ENCODE measurements at places on chromosomes 13 and 19. TPM values are rescaled to one million over a fixed set of nuclear protein-coding genes. Genes with fewer than 3 reads are reported as not detected.

DNA sequence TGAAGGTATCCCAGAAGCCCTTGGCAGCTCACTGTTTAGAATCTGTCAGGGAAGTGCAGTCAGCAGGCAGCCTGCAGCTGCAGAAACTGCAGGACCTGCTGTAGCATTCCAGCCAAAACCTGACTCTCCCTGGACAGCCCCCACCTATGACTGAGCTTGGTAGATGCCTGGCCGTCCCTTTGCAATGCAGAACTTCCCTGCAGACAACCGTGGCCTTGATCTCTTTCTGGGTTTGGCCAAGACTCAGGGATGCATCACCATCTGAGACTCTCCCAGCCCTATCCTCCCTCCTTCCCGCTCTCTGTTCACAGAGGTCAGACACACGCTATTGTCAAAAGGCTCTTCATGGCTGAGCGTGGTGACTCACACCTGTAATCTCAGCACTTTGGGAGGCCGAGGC lies 99.4 kb downstream of the ZNF557 start:
- no peak for DNase-seq

Gene ZFP14
- total RNA-seq: 2.6 TPM

DNA sequence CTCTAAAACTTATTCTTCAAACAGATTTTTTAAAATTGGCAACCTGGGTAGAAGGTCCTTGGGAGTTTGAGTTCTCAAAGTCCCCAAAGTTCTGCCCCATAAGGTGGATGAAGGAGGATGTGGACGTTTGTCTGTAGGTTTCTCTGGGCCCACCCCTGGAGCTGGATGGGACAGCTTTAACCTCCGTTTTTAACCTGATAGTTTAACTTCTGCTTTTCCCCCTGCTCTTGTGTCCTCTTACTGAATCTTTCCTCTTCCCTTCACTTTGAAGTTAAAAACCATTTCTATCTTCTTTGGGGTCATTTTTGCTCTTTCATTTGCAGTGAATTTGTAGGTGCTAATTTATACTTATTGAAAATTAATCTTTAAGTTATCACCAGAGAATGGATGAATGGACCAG lies 79.1 kb downstream of the ESD start:
- no peak for DNase-seq

DNA sequence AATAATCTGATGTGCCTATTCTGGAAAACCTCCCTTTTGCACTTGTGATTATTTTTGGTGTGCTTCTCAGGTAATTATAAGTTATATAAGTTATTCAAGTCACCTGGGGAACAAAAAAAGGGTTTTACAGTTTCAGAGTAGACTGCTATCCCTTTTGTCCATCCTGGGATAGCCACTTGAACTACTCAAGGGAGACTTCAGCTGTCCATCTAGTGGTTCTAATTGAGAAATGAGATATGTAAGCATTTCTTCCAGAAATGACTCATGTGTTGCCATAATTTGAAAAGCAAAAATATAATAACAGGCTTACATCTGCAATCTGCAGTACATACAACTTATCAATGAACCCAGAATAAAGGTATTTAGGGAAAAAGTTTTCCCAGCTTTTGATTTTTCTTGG lies 20.4 kb downstream of the UBL3 start:
- DNase-seq: no peak

Gene AXL
- 363 TPM for total RNA-seq

GRCh38 chr19:33290956-33291622 lies 11.2 kb downstream of the CEBPA start:
- DNase-seq: no peak

Gene TTC9B
- total RNA-seq: not detected

GRCh38 chr19:4362831-4363545 lies 19.6 kb downstream of the MPND start:
- no peak for DNase-seq

GRCh38 chr19:55119053-55119452 lies 1.6 kb upstream of the PPP1R12C start:
- DNase-seq: no peak

Gene ZNF579
- total RNA-seq: 5.6 TPM

DNA sequence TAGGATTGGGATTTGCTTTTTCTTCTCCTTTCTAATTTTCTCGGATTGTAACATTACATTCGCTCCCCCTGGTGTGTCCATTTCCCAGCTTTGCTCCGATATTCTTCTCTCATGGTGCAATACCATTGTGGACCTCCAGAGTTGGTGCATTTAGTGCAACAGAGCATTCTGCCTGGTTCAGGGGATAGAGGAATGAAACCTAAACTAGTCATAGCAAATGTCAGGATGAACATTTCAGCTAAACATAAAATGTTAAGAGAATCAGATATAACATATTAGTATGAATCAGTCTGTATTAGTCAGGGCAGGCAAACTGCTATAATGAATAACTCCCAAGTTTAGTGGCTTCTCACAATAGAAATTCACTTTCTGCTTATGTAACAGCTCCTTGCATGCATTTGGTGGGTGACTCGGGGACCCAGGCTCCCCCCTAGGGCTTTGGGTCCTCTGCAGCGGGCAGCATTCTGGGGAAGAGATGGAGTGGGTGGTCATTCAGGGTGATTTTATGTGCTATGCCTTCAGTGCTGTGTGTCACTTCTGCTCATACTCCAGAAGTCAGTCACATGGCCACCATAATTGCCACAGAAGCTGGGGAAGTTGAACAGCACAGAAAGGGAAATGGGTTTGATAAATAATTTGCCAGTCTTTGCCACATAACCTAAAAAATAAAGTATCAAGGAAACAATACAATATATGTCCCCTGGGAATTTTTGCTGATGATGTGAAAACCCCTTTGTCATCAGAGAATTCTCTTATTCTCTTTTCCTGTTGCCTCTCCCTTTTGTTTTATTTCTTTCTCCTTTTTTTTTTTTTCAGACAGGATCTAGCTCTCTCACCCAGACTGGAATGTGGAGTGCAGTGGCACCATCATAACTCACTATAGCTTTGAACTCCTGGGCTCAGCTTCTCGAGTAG lies 111.0 kb downstream of the HSPH1 start:
- DNase-seq: no peak

DNA sequence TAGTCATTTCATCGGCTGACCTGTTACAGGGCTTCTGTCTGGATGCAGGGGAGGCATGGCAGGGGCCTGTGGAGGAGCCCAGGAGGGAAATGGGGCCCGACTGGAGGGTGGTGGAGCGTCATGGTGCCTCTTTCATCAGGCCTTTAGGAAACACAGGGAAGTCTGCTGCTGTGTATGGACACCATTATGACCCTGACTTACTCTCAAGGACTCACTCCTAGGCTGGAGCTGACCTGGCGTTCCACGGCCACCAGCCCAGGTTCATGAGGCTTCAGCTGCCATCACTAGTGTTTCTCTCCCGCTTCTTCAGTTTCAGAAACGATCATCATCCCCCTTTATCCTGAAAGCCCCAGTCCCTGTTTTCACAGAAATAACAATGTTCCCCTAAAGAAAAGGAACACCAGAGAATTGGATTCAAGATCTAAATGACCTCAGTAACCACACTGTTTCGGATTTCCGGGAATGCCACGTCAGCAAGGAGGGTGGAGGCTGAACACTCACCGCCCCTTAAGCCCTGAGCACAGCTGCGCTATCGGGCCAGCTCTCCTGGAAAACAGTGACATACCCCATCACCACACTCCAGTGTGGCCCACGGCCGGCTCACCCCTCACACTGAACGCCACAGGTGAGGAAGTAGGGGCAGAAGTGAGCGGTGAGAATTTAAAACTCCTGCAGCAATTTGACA lies 67.6 kb downstream of the SOX1 start:
- DNase-seq: no peak

- DNase-seq: peak; percentile 95
Measured at GRCh38 chr19:45423589-45424190, at the start of gene ERCC1. Gene ERCC1, minus strand, starts transcription at chr19:45423917. Its CDS starts 543 bp downstream, at chr19:45423374.

Gene KLHL1
- total RNA-seq: not detected

- DNase-seq: peak; percentile 34
Measured at GRCh38 chr13:106348075-106348840, 187.2 kb downstream of the EFNB2 start.

DNA sequence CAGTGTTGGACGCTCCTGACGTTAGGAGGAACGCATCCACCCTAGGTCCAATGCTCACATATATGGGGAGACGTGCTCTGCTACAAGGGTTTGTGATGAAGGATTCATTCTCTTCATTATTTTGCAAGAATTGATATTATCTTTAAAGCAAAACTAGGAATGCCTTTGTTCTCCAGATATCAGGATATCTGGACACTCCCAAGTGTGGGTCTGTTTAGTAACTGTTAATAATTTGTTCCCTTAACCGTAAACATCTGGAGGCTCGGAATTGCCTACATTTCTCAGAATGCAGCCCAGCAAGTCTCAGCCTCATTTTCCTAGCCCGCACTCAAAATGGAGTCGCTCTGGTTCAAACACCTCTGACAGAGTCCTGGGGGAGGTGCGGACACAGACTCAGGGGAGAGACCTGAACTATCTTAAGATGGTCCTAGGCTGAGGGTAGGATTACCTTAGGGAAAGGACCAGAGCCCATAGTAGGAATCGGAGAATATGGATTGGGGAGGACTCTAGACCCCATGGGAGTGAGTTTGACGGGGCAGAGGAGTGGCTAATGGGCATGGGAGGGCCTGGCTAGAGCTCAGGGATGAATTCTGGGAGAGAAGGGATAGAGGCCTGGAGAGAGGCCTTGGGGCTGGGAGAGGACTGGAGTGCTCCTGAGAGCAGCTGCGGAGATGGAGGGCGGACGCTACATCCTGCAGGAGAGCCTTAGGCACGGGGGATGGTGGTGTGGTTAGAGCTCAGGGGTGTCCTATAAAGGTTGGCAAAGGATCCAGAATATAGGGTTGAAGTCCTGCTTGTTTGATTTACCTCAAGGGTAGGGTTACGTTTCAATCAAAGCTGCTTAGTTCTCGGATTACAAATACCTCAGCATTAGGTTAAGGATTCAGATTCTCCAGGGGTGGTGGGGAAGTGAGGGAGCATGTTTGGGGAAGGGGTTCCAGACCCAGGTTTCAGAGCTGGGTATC lies 43.2 kb downstream of the ZNF331 start:
- DNase-seq: no peak

Gene CEACAM21
- total RNA-seq: not detected

GRCh38 chr19:47573071-47574026 lies at the start of gene ZNF541:
Gene ZNF541, minus strand, starts transcription at chr19:47573148. Its CDS starts 17,292 bp downstream, at chr19:47555856.
- DNase-seq: peak; percentile 17

DNA sequence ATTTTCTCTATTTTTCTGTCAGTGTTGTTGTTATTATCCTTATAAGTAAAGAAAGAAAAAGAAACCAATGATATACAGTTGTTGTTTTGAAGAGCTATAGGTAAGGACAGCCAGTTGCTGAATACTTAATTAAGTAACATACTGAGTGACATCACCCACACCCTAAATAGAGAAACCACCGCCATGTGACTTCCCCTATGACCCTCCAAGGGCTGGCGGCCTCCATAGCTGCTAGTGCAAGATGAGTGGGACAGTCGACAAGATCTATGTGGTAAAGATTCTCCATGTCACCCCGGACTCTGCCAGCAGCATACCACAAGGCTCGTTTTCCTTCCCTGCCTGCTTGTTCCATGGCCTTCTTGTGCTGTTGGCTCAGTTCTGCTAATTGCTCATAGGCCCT lies 221.1 kb downstream of the DNAJC15 start:
- DNase-seq: no peak

GRCh38 chr13:27131906-27132305 lies 39.7 kb downstream of the USP12 start:
- no peak for DNase-seq

DNA sequence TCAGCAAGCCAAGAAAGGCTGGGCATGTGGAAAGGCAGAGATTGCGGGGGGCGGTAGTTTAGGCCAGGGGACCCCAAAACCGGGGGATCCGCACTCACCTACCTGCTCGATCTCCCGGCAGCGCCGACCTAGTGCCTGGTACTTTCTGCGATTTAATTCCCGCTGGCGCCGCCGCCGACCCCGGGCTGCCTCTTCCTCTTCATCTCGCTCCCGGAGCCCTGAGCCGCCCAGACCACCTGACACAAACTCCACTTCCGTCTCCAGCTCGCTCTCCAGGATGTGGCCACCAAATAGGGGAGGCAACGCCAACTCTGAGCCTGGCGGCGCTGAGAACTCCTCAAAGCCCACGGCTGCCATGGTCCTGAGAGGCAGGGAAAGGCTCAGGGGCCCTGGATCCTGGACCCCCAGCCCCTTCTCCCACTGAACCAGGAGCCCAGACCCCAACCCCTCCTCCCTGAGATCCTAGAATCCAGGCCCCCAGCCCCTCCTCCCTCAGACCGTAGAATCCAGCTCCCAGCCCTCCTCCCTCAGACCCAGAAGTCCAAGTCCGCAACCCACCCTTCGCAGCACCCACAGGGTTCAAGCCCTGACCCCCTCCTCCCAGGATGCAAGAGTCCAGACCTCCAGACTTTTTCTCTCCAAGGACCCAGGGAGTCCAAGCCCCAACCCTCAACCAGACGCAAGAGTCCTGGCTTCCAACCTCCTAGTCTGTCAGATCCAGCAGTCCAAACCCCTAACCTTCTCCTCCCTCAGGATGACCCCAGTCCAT lies 933 bp downstream of the TFPT start:
- DNase-seq: peak; percentile 42

DNA sequence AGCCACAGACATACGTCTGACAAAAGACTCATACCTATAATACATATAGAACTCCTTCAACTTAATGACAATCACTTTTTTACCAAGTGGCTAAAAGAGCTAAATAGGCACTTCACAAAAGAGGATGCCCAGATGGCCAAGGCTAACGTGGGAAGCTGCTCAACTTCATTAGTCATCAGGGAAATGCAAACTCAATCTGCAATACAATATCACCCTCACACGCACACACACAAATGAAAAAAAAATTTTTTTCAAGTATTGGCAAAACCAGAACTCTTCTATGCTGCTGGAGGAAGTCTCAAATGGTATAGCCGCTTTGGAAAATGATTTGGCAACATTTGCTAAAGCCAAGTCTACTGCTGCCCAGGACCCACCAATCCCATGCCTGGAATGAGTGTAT lies 14.6 kb upstream of the DNMT1 start:
- DNase-seq: peak; percentile 7

DNA sequence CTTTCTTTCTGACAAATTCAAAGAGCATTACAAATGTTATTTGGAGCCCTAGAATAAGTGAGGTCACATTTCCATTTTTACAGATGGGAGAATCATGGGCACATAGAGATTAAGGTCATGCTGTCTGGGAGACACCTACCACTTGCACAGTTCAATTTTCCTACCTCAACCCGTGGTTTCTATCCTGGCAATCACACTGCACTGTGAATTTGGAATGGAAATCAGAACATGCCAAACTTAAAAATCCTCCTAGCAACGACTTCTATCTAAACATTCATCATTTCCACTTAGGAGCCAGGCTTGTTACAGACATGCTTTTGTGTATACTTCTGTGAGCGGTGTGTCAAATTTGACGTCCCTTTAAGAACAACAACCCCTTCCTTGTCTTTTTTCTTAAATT lies 251.5 kb downstream of the DNAJC15 start:
- DNase-seq: no peak
